ENCODE measurements at places on chromosomes 7 and 10.
A peak's percentile ranks its signal among the peaks of the same experiment; 100 is the strongest.

DNA sequence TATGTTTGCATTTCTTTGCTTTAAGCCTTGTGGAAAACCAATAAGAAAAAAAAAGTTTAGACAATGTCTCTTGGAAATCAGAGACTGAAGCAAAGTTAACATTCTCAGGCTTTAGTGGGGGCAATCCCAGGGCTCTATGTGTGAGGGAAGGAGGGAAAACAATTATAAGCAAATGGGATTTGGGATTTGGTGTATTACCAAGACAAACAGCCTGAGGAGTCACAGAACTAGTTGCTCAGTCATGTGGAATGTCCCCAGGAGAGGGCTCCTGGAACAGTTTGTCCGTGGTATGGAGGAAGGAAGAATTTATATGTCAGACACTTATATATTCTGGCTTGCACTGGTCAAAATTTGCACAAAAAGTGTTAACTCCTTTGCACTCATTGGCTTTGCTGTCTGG, 562.9 kb upstream of the TPK1 start:
- DNase-seq: no peak

- no peak for DNase-seq
Observed at GRCh38 chr10:122639801-122640200, 59.8 kb downstream of the C10orf120 start.

GRCh38 chr10:24706479-24707118, 17.1 kb downstream of the ARHGAP21 start:
- peak; percentile 65 for DNase-seq

- DNase-seq: no peak
Observed at GRCh38 chr10:1870491-1870890, 133.2 kb upstream of the ADARB2 start.

DNA sequence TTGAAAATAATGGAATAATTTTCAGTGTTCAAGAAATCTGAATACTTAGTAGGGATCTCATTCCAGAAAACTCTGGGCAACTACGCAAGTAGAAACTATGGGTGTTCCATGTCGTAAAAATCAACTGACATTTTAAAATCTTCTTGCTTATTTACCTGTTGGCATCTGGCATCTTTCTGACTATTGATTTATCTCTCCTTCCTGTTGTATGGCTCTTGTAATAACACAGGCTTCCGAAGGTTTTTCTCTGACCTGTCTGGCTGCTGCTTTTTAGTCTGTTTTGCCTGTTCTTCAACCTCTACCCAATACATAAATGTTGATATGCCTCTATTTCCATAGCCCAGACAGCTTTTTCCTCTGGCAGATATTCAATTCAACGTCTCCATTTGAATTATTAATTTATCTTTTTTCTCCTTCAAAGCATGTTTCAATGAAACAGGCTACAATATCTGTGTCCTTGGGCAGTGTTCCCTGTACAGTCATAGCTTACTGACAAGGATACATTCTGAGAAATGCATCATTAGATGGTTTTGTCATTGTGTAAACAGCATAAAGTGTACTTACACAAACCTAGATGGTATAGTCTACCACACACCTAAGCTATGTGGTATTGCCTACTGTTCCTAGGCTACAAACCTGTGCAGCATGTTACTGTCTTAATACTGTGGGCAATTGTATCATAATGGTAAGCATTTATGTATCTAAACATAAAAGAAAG, 105.9 kb upstream of the ETV1 start:
- no peak for DNase-seq

GRCh38 chr7:90262438-90262837, 17.5 kb downstream of the CFAP69 start:
- DNase-seq: peak; percentile 62

GRCh38 chr10:12834116-12834665, 167.3 kb downstream of the CCDC3 start:
- DNase-seq: no peak

All from hematopoietic multipotent progenitor cell treated with erythropoietin and hydrocortisone succinate and interleukin-3 and kit ligand, for 6 days (in vitro differentiated cells).